ENCODE measurements at places on chromosomes 6 and 20.

DNA sequence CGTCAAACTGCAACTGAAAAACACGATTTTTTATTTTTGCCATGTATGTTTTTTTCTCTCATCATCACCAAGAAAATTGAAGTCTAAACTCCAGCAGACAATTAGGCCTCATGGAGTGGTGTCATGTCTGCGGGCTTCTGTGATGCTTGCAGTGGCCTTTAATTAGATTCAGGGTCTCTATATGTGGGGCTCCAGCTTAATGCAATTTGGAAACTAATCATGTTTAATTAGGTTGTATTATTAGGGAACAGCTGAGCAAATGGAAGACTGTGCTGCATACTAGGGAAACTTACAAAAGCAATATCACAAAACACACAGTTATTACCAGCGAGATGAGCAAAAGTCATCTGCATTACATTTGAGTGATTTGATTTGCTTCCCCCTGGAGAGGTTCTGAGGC is 132.9 kb upstream of the PMEPA1 start:
- DNase-seq, result no peak

- DNase-seq, result no peak
Observed at GRCh38 chr6:38176797-38177751, 357.5 kb downstream of the ZFAND3 start.

GRCh38 chr6:87182940-87183339 is 27.6 kb downstream of the ZNF292 start:
- no peak for DNase-seq

DNA sequence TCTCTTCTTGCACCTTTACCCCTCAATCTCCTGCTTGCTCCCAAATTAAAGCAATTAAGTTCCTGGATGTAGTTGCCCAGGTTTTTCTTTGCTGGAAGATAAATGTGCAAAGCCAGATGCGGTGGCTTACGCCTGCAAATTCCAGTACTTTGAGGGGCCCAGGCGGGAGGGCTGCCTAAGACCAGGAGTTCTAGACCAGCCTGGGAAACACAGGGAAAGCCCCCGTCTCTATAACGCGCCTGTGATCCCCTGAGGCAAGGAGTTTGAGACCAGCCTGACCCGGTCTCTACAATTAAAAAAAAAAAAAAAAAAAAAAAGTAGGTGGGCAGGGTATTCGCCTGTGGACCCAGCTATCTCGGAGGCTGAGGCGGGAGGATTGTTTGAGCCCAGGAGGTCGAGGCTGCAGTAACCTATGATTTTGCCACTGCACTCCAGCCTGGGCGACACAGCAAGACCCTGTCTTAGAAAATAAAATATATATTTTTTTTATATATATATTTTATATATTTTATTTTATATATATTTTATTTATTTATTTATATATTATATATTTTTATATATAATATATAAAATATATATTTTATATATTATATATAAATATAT is 461 bp upstream of the DCDC2 start:
- no peak for DNase-seq

- no peak for DNase-seq
Observed at GRCh38 chr6:162733489-162733888, 5.7 kb downstream of the PACRG start.

GRCh38 chr6:43850314-43851203 is 80.5 kb downstream of the VEGFA start:
- DNase-seq, result no peak

- no peak for DNase-seq
Observed at GRCh38 chr6:121951123-121951522, 448.3 kb upstream of the HSF2 start.

DNA sequence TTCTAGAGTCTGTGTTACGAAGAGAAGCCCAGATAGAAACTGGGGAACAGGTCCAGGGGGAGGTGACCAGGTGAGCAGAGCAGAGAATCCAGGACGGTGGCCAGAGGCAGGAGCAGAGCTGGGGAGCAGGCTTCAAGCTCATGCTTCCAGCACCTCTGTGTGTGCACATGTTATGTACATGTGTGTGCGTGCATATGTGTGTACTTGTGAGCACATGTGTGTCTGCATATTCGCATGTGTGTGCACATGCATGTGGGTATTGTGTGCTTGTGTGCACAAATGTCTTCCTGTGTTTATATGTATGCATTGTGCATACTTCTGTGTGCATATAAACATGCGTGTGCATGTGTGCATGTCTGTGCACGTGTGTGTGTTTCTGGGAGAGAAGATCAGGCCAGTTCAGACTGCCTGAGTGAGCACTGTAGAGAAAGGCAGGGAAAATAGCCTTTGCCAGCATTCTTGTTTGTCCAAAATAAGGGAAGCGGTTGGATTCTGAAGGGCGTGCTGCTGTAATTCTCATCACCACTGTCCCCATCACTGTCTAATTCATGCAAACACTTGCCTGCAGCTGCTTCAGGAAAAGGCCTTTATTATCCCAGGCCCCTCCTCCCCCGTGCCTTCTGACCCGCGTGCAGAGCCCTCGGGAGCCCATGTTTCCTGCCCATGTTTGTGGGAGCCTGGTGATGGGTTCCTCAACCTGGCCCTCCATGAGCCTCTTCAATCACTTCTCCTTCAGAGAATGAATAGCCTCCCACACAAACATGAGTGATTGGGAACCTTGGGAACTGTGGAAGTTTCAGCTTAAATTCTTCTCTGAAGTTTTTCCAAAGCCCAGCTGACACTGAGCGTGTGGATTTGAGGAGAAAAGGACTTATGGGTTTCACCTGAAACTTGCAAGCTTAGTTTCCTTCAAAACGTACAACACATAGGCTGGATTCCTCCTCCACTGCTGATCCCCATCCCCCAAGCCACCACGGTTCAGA is 161.7 kb upstream of the AFDN start:
- no peak for DNase-seq

DNA sequence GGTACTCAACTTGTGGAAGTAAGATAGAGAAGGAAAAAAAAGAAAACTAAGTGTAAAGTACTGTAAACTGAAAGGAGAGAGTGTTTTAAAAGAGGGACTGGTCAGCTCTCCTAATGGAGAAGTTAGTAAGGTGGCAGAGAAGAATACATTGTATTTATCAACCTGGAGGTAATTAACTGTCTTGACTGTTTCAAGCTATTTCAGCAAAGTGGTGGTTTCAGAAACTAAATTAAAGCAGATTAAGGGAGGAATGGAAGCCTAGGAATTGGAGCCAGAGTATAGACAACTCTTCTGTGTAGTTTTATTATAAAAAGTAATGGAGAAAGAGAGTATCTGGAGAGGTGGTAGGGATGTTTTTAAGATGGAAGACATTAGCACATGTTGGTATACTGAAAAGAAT is 2.7 kb upstream of the PHF10 start:
- no peak for DNase-seq

DNA sequence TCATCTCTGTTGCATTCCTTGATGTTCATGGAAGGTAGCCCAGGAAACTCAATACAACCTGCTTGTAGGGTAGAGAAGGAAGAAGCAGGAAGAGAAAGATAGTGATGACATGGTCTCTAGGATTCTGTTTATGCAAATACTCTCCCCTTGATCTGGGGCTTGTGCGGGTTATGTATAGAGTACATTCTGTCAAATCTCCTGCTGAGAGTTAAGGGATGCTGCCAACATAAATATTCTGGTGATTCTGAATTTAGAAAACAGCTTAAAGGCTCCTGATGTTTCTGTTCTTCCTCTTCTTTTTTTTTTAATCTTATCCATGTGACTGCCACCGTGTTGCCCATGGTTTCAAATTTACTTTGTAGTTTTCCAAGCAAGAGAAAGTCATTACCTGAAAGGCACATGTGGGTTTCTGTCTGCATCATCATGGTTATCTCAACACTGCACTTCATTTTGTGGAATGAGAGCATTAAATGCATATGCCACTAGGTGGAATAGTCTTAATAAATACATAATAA is 150.6 kb downstream of the RPS12 start:
- no peak for DNase-seq
